ENCODE measurements at places on chromosomes 12 and 14.

GRCh38 chr14:29410581-29410980, 517.1 kb downstream of the PRKD1 start:
- DNase-seq: no peak

GRCh38 chr14:61113561-61114225, 132.6 kb downstream of the SLC38A6 start:
- no peak for DNase-seq

- DNase-seq: no peak
Measured at GRCh38 chr12:1906579-1906978, 11.9 kb downstream of the CACNA2D4 start.

GRCh38 chr12:124731869-124732268, 131.8 kb downstream of the SCARB1 start:
- DNase-seq: no peak
